Activated naive CD4-positive, alpha-beta T cell treated with anti-CD3 and anti-CD28 coated beads for 36 hours (primary cell): ENCODE measurements at places on chromosomes 5 and 9.

DNA sequence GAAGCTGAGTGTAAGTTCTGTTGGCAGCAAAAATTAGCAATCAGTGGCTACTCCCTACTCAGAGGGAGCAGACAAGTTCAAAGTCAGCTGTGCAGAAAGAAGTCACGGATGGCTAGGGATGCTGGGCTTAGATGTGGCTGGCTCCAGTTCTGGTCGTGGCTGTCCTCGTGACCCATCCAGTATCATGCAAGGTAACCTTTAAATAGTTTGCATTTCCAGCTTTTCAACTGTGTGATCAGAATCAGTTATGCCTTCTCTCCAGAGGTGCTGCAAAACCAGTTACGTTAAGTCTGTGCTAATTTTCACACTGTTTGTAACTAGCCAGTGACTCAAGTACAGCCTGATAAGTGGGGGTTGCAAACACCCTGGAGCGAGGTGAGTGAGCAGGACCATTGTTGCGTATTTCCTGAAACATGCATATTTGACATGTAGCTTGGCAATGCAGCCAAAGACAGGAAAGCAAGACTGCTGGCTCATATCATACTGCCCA, 302.4 kb downstream of the ATPSCKMT start:
- no peak for DNase-seq
- H3K27me3 ChIP-seq: peaks cover 3% of the 10 kb centered on the region
- no peaks in the 10 kb centered on the region for H3K36me3 ChIP-seq
- no peaks in the 10 kb centered on the region for H3K4me1 ChIP-seq
- H3K27ac ChIP-seq: no peak overlapping the region

DNA sequence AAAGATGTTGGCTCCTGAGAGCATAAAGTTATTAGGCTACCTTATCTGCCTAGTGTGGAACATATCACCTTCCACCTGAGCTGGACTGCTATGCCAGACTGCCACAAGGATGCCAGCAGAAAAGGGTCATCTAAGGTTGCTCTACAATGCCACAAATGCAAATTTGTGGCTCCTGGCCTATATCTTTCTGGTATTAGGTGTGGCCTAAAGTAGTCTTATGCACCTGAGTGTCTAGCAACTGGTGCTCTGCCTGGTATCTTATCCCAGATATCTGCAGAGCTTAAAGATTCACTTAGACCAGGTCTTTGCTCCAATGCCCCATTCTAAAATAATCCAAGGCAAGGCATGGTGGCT, 34.7 kb downstream of the DTWD2 start:
- no peaks in the 10 kb centered on the region for H3K27me3 ChIP-seq
- H3K4me3 ChIP-seq: no peak overlapping the region
- H3K27ac ChIP-seq: no peak overlapping the region
- H3K4me1 ChIP-seq: no peaks in the 10 kb centered on the region
- no peak for DNase-seq

DNA sequence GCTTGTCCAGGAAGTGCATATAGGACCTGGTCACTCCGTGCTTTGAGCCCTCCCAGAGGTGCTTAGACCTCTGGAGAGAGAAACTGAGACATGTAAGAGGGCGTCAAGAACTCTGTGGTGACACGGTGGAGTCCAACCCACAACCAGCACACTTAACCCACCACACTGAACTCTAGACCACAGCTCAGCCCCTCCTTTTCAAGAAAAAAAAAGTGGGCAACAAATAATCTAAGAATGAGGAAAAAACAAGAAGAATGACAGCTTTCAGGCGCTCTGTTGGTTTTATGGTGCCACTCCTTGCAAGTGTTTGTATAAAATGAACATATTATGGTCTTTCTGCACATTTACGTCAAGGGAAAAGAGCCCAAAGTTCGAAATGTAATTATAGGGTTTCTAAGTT, 50.2 kb upstream of the SNAPC3 start:
- no peak overlapping the region for H3K4me3 ChIP-seq
- H3K4me1 ChIP-seq: no peaks in the 10 kb centered on the region
- H3K27me3 ChIP-seq: no peaks in the 10 kb centered on the region
- H3K36me3 ChIP-seq: no peaks in the 10 kb centered on the region
- DNase-seq: no peak

GRCh38 chr5:22249209-22249729, 603.9 kb downstream of the CDH12 start:
- no peaks in the 10 kb centered on the region for H3K36me3 ChIP-seq
- H3K27ac ChIP-seq: no peak overlapping the region
- no peak for DNase-seq
